ENCODE measurements at places on chromosomes 6 and 20.

DNA sequence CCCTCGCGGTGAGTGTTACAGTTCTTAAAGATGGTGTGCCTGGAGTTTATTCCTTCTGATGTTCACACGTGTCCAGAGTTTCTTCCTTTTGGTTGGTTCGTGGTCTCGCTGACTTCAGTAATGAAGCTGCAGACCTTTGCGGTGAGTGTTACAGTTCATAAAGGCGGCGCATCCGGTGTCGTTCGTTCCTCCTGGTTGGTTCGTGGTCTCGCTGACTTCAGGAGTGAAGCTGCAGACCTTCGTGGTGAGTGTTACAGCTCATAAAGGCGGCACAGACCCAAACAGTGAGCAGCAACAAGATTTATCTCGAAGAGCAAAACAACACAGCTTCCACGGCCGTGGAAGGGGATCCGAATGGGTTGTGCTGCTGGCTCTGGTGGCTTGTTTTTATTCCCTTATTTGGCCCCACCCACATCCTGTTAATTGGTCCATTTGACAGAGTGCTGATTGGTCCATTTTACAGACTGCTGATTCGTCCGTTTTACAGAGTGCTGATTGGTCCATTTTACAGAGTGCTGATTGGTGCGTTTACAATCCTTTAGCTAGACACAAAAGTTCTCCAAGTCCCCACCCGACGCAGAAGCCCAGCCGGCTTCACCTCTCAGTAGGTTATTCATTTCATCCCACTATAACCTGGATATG is 48.2 kb upstream of the ARG1 start:
- no peak for DNase-seq

GRCh38 chr6:137862419-137863090 is 4.5 kb upstream of the TNFAIP3 start:
- DNase-seq, result no peak

GRCh38 chr6:118562959-118563358 is 14.9 kb downstream of the PLN start:
- no peak for DNase-seq

- no peak for DNase-seq
Measured at GRCh38 chr6:135750081-135750480, 101.4 kb upstream of the PDE7B start.

DNA sequence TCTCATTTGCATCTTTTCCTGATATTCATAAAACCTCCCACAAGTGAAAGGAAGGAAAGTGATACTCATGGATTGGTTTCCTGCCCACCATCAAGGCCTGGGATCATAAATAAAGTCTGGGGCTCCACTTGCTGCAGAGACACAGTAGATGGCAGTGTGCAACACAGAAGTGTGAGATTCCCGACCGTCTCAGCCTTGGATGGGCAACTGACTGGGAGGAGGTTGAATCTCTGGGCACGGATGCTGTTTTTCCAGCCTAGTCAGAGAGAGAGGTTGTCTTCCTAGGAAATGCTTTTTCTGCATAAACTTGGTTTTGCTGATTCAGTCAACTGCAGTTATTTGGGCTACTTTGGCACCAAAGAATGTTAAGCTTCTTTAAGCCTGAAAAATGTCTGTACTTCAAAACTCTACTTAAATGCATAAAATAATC is 9.9 kb upstream of the RFPL4B start:
- peak; percentile 86 for DNase-seq

DNA sequence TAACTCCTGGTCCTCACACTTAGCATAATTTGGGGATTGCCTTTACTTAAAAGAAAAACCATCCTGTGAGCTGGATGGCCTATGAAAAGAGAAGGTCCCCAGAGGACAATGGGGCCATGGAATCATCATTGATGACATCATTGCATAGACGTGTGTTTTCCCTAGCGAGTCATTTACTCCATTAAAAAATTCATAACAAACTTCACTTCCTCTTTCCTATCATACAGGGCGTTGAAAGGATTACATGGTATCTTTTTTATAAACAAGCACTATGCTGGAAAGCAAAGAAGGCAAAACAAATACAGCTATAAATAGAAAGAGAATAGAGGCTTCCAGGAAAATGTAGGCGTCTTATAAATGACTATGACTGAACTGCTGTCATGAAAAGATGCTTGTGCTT is 11.3 kb upstream of the COL12A1 start:
- DNase-seq, result no peak

GRCh38 chr20:22794200-22794599 is 209.8 kb upstream of the FOXA2 start:
- no peak for DNase-seq

DNA sequence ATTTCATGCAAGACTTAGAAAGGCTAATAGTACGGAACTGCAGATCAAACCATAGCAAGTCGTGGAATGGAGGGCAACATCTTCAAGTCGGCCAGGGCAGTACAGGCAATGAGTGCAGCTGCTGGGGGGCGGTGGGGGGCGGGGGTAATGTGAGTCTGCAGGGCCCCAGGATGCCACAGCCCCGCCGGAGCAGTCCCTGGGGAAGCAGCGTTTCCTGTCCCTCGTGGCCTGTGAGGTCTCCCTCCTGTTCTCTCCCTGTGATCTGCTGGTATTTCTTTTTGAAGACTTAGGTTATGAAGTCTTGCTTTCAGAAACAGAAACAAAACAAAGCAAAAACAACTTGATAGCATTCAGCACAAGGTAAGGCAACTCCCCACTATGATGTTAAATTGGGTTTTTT is 351.9 kb downstream of the FOXA2 start:
- DNase-seq, result no peak

- DNase-seq, result no peak
Measured at GRCh38 chr6:46263707-46264086, 92.9 kb upstream of the ENPP5 start.

DNA sequence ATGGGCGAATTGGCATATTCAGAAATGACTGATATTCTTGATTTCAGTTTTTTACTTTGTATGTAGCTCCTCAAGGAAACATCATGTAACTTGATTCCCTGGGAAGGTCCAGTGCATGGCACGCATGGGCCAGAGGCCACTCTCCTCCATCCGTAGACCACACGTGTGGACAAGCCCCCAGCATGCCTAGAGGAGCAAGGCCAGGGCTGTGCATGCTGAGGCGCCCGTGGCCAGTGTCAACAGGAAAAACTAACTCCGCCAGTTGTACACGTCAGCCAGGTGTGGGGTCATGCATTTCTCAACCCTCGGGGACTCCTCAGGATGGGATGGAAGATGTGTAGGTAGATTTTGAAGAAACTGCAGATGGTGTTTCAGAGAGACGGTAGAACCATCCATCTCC is 37.8 kb upstream of the CD93 start:
- DNase-seq, result no peak

DNA sequence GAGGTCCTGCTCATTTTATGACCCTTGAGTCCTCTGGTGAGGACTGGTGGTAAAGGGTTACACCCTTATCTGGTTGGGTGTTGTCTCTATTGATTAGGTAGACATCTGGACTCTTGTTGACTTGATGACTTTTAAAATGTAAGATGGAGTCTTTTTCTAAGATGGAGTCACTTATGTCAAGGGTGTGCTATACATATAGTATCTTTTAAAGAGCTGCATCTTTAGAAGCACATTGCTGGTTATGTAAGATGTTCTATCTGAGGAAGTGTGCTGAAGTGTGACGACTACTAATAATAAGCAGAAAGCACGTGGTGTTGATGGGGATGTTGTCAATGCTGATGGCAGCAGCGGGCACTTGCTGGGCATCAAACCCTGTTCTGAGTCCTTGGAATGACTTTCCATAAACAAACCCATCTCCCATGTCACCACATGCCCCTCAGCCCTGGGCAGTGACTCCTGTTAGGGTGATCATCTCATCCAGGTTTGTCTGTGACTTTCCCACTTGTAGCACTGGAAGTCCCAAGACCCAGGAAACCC is 229.6 kb downstream of the EYA2 start:
- no peak for DNase-seq

- DNase-seq, result no peak
Measured at GRCh38 chr6:143821359-143821758, 21.8 kb upstream of the LTV1 start.

Data from left hindlimb (tissue), 1 donor.